ENCODE measurements at places on chromosomes 7 and 10. TPM values are rescaled to one million over a fixed set of nuclear protein-coding genes. Genes with fewer than 3 reads are reported as not detected.

Gene SYT15
- 1.4 TPM for total RNA-seq

Gene SRI
- 108 TPM for total RNA-seq

Gene TMEM178B
- total RNA-seq: not detected

Gene EZH2
- total RNA-seq: 76.6 TPM

- no peak for DNase-seq
- H3K4me3 ChIP-seq: no peak overlapping the region
- no peak overlapping the region for H3K27ac ChIP-seq
- H3K36me3 ChIP-seq: no peaks in the 10 kb centered on the region
- no peaks in the 10 kb centered on the region for H3K4me1 ChIP-seq
Observed at GRCh38 chr10:121527690-121528089, 70.6 kb downstream of the FGFR2 start.

GRCh38 chr7:21374134-21374533 lies 53.7 kb upstream of the SP4 start:
- H3K27ac ChIP-seq: no peak overlapping the region
- H3K4me3 ChIP-seq: no peak overlapping the region
- H3K27me3 ChIP-seq: no peaks in the 10 kb centered on the region
- DNase-seq: no peak
- H3K36me3 ChIP-seq: peaks cover 27% of the 10 kb centered on the region

- no peaks in the 10 kb centered on the region for H3K27me3 ChIP-seq
- H3K4me3 ChIP-seq: no peak overlapping the region
- H3K27ac ChIP-seq: no peak overlapping the region
- no peak for DNase-seq
- no peaks in the 10 kb centered on the region for H3K4me1 ChIP-seq
Observed at GRCh38 chr7:153902862-153903261, 149.3 kb upstream of the DPP6 start.

GRCh38 chr7:2886900-2887299 lies 42.8 kb upstream of the GNA12 start:
- H3K4me3 ChIP-seq: no peak overlapping the region
- H3K27ac ChIP-seq: no peak overlapping the region
- no peaks in the 10 kb centered on the region for H3K36me3 ChIP-seq
- peaks cover 3% of the 10 kb centered on the region for H3K27me3 ChIP-seq
- H3K4me1 ChIP-seq: peaks cover 3% of the 10 kb centered on the region

DNA sequence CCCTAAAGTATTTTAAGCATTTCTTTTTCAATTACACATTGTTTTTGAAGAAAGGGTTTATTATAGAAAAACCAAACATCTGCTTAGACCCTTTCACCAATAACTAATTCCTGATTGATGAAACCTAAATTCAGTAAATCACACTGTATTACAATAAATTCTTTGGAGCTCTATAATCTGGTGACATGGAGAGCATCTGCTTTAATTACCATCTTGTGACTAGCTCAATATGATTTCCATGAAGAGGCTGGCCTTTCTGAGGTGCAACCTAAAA lies 9.7 kb downstream of the HYCC1 start:
- H3K27me3 ChIP-seq: no peaks in the 10 kb centered on the region
- no peak overlapping the region for H3K4me3 ChIP-seq
- peaks cover 25% of the 10 kb centered on the region for H3K4me1 ChIP-seq
- H3K36me3 ChIP-seq: peaks cover 8% of the 10 kb centered on the region
- no peak overlapping the region for H3K27ac ChIP-seq
- DNase-seq: no peak

Data from activated naive CD8-positive, alpha-beta T cell treated with anti-CD3 and anti-CD28 coated beads, Interleukin-2, amount 10 ng/mL, durations not matched to agents 7 days and 5 days (primary cell).